A549 treated with RU486 at 1 μM for 4 hours (cell line): ENCODE measurements at places on chromosomes 3 and 15. TPM values are rescaled to one million over a fixed set of nuclear protein-coding genes. Genes with fewer than 3 reads are reported as not detected.

The NMNAT3 gene
- 1.5 to 2.4 TPM (median 1.6 TPM) in 5 replicates for total RNA-seq

The GPR15 gene
- total RNA-seq, result not detected in 5 replicates

The TEX55 gene
- total RNA-seq, result not detected in 5 replicates

The RAB11A gene
- 266 to 376 TPM (median 293 TPM) in 5 replicates for total RNA-seq
